Activated T-cell treated with anti-CD3 and anti-CD28 coated beads for 24 hours (primary cell): ENCODE measurements at places on chromosomes 7 and 10.

GRCh38 chr7:76262683-76263402, 39.6 kb upstream of the HSPB1 start:
- DNase-seq = peak; percentile 12

DNA sequence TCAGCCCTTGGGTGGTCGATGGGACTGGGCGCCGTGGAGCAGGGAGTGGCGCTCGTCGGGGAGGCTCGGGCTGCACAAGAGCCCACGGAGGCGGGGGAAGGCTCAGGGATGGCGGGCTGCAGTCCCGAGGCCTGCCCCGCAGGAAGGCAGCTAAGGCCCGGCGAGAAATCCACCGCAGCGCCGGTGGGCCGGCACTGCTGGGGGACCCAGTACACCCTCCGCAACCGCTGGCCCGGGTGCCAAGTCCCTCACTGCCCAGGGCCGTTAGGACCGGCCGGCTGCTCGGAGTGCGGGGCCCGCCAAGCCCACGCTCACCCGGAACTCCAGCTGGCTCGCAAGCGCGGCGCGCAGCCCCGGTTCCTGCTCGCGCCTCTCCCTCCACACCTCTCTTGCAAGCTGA, 138.4 kb downstream of the BAMBI start:
- DNase-seq = no peak

DNA sequence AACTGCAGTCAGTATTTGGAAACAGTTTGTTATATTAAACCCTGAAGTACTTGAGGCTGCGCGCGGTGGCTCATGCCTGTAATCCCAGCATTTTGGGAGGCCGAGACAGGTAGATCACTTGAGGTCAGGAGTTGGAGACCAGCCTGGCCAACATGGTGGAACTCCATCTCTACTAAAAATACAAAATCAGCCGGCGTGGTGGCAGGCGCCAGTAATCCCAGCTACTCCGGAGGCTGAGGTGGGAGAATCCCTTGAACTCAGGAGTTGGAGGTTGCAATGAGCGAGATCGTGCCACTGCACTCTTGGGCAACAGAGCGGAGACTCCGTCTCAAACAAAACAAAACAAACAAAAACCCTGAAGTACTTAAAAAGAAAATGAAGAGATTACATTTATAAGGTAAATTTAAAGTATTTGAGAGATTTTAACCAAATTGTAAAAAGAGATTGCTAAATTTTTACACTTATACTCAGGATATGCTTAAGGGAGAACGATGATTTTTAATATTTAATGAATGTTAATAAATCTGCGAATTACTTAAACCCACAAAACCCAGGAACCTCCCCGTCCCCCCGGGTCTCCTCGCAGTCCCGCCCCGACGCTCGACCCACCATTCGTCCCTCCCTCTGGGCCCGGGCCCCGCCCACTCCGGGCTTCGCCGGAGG, 425 bp upstream of the MTG1 start:
- DNase-seq = no peak

DNA sequence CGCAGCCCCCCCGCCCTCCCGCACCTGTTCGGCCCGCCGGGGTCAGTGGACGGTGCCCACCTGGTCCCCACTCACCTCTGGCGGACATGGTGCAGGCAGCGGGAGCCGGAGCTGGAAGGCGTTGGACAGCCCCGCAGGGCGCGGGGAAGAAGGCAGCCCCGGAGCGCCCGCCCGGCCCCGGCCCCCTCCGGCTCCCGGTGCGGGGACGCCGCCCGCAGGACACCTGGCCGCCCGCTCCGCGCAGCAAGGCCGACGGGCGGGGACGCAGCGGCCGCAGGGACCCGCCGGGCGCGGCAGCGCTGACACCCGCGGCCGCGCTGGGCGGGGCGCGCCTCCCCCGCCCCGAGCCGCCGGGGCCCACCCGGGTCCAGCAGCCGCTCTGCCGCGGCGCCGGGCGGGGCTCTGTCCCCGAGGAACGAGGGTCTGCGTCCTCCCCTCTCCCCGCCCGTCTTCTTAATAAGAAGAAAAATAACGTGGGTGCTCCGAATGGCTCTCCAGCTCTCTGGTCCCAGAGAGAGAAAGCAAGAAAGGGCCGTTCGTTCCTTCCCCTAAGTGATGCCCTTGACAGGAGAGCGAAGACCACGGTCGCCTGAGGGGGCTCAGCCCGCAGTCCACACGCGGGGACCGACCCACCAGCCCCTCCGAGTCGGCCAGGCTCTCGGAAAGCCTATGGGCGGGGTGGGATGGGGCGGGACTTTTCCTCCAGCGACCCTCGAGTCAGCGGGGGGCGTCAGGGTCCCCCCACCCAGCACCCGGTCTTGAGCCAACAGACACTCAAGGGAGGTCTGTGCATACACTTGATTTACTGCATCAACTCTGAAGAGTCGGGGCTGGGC, 53.4 kb upstream of the FHIP2A start:
- DNase-seq = no peak
